Thoracic aorta endothelial cell (primary cell): ENCODE measurements at places on chromosomes 6 and 20. TPM values are rescaled to one million over a fixed set of nuclear protein-coding genes. Genes with fewer than 3 reads are reported as not detected.

The TRIM15 gene
- not detected in 2 replicates for total RNA-seq

The MYH7B gene
- total RNA-seq = under 0.01 TPM in 1 of 2 replicates, not detected in the other

The SEC23B gene
- 47.2 and 48.9 TPM in 2 replicates for total RNA-seq

The ELOVL4 gene
- total RNA-seq = 1.9 and 2.0 TPM in 2 replicates

The HLA-DQA2 gene
- total RNA-seq = not detected in 2 replicates

The BAG2 gene
- 6.3 and 8.0 TPM in 2 replicates for total RNA-seq

The SGK2 gene
- total RNA-seq = 0.14 and 0.53 TPM in 2 replicates

The AVP gene
- not detected in 2 replicates for total RNA-seq

The MATN4 gene
- total RNA-seq = not detected in 2 replicates

The ORC3 gene
- total RNA-seq = 30.6 and 41.3 TPM in 2 replicates

The RAET1L gene
- total RNA-seq = not detected in 2 replicates
